ENCODE measurements at places on chromosomes 1 and 21.

- no peak for DNase-seq
Measured at GRCh38 chr1:115428676-115429075, 90.6 kb upstream of the NGF start.

DNA sequence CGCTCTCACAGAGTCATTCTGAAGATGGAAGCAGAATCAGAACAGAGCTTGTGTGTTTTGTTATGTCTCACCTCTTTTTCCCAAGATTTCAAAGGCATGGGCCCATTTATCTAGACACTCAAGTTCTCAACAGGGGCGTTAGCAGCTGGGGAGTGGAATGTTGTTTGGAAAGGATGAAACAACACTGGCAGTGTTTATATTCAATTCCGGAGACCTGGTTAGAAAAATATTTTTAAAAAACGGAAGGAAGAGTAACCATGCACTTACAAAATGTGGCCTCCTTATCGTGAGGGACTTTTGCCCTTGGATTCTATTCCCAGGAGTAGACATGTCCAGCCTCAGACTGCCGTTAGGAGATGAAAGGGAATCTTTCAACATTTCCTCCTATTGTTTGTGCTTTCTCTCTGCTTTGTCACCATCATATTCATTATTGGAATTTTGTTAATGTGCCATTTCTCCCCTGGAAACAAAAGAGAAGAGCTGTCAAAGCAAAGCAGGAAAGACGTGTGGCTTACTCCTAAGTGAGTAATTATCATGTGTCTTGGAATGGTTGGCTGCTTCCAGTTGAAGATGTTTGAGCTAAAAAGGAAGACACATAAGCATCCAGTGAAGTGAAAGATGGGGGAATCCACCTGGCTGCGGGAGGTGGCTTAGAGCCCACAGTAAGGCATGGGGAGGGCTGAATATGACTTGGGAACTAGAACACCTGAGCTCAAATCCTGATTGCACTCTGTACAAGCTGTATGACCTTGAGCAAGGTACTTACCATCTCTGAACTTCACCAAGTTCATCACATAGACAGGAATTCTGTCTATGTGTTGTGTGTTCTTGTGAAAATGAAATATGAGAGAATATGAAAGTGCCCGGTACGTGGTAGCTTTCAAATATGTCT lies 71.7 kb upstream of the JUN start:
- DNase-seq, result no peak

DNA sequence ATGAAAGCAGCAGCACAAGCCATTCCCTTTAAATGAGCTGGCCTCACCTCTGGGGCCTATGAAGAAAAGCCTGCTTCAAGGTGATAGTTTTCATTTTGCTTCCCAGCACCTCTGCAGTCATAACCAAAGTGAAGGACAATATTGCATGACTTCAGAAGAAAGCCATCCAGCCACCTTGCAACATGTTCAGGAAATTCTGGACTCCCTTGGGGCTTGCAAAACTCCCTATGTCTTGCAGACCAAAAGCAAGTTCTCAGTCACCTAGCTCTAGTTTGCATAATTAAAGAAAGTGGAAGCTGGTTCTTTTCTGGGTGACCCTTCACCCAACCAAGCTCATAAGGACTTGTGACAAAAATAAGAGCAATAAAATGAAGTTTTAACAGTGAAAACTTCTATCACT lies 87.6 kb downstream of the GFI1 start:
- no peak for DNase-seq

GRCh38 chr1:195054217-195054687 lies 1554.0 kb downstream of the KCNT2 start:
- no peak for DNase-seq

- no peak for DNase-seq
Measured at GRCh38 chr21:44020551-44020950, 8.4 kb downstream of the TRAPPC10 start.

- DNase-seq, result no peak
Measured at GRCh38 chr21:39189857-39190604, 6.8 kb upstream of the PSMG1 start.

Data from stimulated activated CD8-positive, alpha-beta memory T cell treated with anti-CD3 and anti-CD28 coated beads, Interleukin-7, amount 100 ng/mL, for 1 hour (primary cell).